ENCODE measurements at places on chromosomes 7 and 10.

DNA sequence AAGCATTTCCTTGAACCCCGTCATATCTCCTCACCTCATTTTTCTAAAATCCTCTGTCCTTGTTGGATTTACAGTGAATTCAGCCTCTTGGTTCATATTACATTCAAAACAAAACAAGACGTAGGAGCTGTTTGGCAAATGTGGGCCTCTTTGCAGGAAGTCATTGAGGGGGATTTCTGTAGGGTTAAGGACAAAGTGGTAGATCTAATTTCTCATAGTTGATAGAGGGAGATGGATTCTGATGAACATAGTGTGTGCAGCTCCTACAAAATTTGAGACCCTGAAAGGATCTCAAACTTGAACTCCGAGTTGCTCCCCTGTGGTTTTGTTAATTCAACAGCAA is 682 bp downstream of the TBXAS1 start:
- DNase-seq = no peak

DNA sequence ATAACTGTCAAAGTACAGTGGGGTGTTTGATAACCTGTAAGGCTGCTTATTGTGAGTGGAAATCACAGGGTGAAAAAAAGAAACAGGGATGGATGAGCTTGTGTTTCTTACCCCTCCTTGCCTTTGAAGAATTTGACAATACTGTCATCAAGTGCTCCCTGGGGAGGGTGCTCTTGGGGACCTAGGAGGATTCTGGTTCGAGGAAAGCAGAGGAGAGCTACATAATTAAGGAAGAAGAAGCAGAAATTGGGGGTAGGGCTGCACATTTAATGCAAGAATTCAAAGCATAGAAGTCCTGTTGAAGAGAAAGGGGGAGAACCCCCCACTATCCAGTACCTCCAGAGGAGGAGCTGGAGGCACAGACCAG is 208.1 kb upstream of the PHYHIPL start:
- no peak for DNase-seq

- DNase-seq = no peak
These were observed 75.1 kb downstream of the SEMA3D start for GRCh38 chr7:85111761-85112160.

DNA sequence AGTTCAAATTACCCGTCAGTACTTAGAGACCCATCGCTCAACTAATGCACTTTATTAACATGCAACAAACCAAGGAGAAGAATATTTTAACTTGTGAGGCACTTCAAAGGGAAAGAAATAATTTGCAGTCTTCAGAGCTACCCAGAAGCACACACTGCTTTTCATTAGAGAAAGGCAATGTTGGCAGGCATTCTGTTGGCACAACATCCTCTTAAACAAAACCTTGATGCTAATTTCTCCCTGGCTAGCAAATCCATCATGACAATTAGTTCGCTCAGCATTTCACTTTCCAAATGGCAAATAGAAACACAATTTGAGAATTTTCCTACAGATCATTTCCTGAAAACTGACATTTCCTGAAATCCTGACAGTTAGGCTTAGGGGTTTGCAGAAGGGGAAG is 155.6 kb upstream of the FAM13C start:
- DNase-seq = no peak

DNA sequence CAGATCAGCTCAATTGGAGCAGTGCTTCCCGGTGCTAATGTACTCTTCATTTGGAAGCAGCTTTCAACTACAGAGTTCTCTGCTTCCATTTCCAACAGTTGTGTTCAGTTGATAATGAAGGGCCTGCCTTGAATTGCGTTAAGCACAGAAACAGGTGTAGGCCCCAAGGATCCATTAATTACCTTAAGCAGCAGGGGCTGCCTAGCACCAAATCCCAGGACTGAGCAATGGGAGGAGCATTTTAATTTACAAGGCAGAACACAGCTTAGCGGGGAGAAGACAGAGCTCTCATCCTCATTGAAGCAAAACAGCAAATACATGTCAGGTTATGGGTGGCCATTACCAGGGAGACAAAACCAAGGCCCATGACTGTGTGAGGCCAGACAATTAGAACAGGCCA is 349.6 kb downstream of the TFEC start:
- DNase-seq = no peak

GRCh38 chr7:50696810-50697582 is 85.7 kb downstream of the GRB10 start:
- no peak for DNase-seq

DNA sequence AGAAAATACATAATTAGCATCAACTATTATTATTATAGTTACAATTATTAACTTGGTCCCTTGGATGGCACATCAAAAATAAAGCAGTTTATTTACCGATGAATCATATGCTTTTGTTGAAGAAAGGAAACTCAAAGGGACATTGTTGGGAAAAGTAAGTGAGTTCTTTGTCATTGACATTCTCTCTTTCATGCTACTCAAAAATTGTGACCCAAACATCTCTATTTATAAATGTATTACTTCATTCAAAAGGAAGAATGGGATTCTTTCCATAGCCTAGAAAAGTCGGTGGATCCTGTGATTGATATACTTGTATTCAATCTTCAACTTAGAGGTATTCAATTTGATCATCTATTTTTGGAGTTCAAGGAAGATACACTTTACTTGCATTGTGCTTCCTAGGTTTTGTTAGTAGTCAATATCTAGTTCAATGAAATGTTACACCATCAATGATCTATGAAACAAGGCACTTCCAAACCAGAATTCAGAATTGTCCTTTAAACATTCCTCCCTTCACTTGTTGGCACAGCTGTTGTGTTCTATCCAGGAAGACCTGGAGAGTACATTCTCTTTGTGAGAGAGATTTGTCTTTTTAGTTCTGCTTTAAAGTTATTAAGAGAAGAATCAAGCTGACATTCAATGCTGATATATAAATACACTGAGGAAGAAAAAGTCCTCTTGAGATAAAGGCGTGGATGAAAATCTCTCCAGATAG is 235.2 kb downstream of the TMEM26 start:
- DNase-seq = no peak

- no peak for DNase-seq
These were observed 5.9 kb downstream of the AGR3 start for GRCh38 chr7:16875861-16876260.
